ENCODE measurements at places on chromosomes 1 and 21.

DNA sequence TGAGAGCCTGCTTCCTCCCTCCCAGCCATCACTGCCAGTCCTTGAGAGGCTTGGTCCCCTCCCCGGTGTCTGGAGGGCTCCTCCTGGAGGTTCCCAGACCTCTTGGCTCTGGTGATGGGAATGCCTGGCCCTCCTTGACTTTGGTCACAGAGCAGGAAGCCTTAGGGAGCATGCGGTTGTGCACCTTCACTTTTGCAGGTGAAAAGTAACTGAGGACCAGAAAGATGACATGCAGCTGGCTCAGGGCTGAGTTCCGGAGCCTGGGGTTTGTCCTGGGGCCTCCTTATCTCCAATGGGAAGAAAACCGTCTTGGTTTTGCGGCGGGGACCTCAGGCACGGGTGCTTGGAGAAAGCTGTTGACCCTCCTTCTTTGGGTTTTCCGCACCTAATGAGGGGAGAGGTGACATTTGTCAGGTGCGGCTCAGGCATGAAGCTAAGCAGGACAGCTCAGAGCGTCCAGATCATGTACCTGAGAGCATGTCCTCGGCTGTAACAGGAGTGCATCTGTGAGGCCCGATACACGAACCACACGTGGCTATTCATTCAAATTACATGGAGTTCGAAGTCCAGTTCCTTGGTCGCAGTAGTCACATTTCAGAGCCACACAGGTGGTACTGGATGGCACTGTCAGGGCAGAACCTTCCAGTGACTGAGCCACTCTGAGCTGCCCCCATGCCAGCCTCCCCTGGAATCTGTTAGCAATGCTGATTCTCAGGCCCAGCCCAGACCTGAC is 608 bp upstream of the MX2 start:
- DNase-seq, result no peak

- DNase-seq, result no peak
Measured at GRCh38 chr1:201454608-201455007, 14.4 kb downstream of the PHLDA3 start.

GRCh38 chr1:209150114-209150513 is 433.4 kb upstream of the CAMK1G start:
- DNase-seq, result no peak

DNA sequence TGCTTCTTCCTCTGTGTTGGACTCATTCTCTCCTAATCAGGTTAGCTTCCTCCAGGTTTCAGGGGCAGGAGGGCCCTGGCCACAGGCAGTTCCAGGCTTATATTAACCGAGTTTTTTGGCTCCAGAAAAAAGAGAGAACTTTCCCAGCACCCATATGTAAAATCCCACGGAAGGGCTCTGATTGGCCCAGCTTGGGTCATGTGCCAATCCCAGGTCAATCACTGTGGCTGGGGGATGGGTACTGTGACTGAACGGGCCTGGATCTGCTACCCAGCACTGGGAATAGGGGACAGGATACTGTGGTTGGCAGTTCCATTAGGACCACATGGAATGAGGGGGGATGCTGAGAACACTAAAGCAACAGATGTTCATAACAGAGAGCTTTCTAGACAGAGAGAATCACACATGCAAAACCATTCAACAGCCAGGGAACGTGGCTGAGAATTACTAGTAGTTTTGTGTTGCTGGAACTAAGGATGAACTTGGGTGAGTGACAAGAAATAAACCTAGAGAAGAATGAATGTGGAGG is 51.1 kb upstream of the NEK2 start:
- DNase-seq, result no peak

DNA sequence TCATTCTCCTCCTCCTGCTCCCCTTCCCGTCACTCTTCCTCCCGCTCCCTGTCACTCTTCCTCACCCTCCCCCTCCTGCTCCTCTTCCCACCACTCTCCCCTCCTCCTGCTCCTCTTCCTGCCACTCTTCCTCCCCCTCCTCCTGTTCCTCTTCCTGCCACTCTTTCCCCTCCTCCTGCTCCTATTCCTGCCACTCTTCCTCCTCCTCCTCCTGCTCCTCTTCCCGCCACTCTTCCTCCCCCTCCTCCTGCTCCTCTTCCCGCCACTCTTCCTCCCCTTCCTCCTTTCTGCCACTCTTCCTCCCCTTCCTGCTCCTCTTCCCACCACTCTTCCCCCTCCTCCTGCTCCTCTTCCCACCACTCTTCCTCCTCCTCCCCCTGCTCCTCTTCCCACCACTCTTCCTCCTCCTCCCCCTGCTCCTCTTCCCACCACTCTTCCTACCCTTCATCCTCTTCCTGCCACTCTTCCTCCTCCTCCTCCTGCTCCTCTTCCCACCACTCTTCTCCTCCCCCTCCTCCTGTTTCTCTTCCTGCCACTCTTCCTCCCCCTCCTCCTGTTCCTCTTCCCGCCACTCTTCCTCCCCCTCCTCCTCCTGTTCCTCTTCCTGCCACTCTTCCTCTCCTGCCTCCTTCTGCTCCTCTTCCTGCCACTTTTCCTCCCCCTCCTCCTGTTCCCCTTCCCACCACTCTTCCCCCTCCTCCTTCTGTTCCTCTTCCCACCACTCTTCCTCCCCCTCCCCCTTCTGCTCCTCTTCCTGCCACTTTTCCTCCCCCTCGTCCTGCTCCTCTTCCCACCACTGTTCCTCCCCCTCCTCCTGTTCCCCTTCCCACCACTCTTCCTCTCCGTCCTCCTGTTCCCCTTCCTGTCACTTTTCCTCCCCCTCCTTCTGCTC is 28.7 kb upstream of the ARTN start:
- DNase-seq, result no peak

DNA sequence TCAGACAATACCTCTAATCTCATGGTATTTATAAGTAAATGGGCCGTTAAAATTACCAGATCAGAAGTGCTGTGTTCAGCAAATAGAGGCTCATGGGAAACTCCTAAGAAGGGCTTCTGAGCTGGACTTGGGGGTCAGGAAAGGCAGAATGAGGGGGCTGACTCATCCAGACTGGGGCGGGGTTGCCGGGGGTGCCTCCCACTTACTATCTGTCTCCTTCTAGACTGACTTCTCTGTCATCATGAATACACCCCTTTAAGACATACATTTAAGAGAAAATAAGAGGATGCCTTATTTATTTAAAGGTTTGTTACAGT is 96.0 kb upstream of the ERRFI1 start:
- DNase-seq, result no peak

- no peak for DNase-seq
Measured at GRCh38 chr1:152309955-152310354, 15.1 kb downstream of the FLG start.

DNA sequence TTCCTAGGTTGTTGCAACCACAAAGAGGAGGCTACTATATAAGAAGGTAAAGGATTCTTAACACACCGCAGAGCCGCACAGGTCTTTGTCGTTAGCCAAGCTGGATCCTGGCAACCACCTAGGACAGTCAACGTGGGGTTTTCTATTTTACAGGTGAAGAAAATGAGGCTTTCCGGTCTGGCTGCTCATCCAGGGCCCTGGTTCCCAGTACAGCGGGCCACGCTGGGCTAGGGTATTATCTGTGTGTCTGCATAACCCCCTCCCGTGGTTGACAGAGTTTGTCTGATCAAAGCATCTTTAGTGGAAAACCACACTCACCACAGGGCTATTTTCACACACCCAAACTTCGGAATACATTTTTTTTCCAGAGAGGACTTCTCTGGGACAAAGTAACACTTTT is 39.0 kb upstream of the PDE9A start:
- peak; percentile 64 for DNase-seq
